ENCODE measurements at places on chromosomes 2 and 18.

- DNase-seq: no peak
Measured at GRCh38 chr2:23367760-23368159, 17.2 kb upstream of the KLHL29 start.

DNA sequence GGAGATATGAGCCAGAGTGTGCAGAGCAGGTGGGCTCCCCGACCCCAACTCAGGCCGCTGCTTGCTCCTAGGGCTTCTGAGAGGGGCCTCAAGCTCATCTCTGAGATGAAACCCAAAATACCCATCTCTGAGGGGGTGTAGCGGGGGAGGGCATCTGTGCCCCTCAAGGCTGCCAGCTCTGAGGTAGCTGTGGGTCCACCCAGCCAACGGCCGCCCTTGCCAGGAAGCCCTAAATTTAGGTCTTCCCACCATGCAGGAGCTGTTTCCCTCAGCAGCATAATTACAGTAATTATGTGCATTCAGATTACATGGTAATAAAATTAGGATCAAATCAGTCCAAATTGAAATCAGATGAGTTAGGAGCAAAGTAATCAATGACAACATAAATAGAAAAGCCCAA lies 97.8 kb upstream of the MCFD2 start:
- no peak for DNase-seq

GRCh38 chr18:76986406-76986805 lies 146.2 kb downstream of the MBP start:
- DNase-seq: no peak

GRCh38 chr18:34097312-34097711 lies 127.4 kb downstream of the NOL4 start:
- DNase-seq: no peak

- DNase-seq: no peak
Measured at GRCh38 chr2:1594373-1595171, 149.7 kb downstream of the PXDN start.

- no peak for DNase-seq
Measured at GRCh38 chr2:86044045-86044444, 61.6 kb downstream of the POLR1A start.

GRCh38 chr2:111057045-111057444 lies 63.7 kb upstream of the BCL2L11 start:
- no peak for DNase-seq

DNA sequence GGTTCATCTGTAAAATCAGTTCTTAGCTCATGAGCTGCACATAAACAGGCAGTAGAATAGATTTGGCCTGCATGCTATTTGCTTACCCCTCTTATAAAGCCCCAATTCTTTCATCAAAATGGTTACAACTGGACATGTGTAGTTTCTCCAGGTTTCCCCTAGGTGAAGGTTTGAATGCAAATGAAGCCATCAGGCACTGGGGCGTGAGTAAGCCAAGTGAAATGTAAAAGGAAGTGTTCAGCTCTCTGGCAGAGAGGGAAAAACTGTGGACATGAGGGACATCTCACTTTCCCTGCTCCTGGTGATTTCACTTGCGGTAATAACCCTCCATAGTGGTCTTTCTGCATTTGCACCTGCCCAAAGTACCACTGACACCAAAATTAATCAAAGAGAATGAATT lies 1402.3 kb upstream of the LRRTM1 start:
- DNase-seq: no peak

GRCh38 chr2:222969491-222969890 lies 82.5 kb upstream of the KCNE4 start:
- DNase-seq: no peak

DNA sequence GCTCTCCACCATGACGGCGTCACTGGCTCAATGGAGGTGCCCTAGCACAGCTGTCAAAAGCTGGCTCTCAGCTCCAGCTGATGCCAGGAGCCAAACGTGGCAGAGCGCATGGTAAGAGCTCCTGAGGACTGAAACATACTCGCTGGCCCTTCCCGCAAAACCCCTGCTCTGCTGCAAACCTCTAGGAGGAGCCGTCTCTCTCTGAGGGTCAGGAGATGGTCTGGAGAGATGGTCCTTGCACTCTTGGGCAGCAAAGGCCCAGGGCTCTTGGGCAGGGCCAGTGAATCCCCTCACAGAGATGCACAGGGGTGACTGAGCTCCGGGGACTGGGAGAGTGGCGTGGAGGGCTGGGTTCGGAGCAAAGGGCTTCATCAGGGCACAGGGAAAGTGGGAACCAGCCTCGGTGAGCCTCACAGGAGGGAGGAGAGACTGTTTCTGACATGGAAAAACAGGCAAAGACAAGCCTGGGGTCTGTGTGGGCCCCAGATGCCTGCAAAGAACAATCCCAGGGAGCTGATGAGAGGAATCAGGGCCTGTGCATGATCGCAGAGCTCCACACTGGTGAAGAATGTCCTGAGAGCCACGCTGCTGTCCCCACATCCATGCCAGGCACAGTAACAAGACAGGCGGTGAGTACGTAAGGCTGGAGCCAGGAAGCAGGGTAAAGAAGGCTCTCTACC lies 17.2 kb downstream of the SNORC start:
- no peak for DNase-seq

- DNase-seq: peak; percentile 90
Measured at GRCh38 chr2:74454654-74455511, at the start of gene INO80B. Gene INO80B (plus strand): TSS chr2:74455087. CDS start chr2:74455117, 30 bp downstream.

DNA sequence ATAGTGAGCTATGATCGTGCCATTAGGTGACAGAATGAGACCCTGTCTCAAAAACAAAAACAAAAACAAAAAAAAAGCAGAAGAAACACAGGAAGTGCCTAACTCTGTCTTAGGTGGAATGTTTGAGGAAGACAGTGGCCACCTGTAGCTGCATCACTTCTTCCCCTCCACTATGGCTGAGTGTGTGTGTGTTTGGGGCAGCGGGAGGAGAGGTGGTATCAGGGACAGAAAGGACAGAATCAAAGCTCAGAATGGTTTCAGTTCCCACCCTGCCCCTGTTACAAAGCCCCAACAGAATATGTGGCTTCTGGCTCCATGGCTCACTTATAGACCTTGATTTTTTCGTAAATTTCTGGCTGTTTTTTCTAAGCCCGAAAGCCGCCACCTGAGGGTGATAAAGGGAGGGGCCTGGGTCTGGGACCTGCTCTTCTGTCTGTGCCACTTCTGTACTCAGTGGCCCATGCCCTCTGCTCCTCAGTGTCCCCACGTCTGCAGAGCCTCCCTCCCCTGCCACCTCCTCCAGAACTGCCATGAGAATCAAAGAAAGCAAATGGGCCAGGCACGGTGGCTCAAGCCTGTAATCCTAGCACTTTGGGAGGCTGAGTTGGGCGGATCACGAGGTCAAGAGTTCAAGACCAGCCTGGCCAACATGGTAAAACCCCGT lies 27.4 kb downstream of the SERTAD2 start:
- DNase-seq: no peak

DNA sequence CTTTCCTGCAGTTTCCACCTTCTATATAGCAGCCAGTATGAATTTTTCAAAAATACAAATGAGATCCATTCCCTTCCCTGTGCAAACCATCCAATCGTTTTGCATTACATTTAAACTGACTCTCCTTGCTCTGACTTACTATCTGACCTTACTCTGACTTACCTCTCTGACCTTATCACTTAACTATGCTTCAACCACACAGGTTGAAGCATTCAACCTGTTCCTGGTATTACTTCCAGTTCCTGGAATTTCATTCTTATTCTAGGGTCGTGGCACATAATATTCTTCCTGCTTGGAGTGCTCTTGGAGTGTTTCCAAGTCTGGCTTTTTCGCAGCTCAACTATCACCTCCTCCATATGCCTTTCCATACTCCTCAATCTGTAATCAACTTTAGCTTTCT lies 850.6 kb upstream of the CHAC2 start:
- no peak for DNase-seq

DNA sequence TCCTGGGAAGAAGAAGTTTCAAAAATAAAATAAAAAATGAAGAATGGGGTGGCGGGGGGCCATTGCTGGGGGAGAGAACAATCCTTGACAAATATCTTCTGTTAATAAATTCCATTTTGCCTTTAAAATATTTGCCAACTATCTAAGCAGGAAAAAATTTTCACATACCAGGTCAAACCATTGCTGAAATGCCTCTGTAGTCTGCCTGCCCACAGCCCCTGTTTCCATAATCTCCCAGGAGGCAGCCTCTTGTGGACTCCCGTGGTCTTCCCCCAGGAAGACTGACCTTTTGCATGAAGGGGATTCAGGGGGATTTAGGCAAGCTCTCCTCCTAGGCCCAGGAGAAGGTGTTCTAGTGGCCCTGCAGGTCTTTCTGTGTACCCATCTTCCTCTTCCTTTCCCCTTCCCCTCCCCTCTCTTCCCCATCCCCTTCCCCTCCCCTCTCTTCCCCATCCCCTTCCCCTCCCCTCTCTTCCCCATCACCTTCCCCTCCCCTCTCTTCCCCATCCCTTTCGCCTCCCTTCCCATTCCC lies 61.0 kb downstream of the RPL37A start:
- DNase-seq: no peak

DNA sequence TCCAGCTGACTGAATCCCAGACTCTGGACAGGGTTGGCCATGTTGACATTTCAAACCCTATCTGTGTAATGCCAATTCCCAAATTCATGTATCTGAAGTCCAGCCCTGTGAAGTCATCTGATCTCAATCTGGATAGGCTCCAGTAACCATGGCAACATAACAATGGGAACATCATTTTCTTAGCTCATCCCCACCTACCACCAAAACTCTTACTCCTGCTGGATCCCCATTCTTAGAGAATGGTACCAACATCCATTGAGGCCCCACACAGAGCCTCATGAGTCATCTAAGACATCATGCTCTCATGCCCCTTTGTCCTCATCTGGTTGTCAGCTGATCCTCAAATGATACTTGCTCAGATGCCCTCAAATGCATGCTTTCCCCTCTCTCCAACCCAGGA lies 58.9 kb upstream of the TEX51 start:
- DNase-seq: no peak

DNA sequence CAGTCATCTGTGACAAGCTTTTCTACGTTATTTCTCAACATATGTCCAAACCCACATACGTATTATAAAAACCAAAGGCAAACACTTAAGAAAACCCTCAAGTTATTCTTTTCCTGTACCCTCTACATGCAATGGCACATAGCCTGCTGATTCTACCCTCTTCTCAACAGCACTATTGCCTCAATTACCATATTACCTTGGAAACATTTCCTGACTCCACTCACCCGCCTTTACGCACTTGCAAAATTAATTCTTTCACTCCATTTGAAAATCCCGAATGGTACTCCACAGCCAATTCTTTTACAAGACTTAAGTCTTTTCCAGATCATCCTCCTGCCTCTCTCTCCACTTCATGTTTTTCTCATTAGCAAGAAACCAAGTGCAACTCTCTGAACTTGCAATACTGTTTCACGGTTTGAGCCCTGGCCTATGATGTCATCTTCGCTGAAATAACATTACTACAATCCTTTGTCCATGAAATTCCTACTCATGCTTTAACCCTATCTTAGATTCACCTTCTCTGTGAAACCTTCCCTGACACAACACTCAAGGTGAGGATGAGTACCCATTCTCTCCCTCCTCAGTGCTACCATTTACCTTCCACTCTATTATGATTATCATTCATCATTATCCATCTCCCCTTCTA lies 29.0 kb downstream of the SESTD1 start:
- DNase-seq: no peak

- DNase-seq: no peak
Measured at GRCh38 chr2:106025796-106026195, 168.3 kb downstream of the UXS1 start.

- DNase-seq: no peak
Measured at GRCh38 chr2:166410828-166411472, 35.2 kb upstream of the SCN9A start.

GRCh38 chr2:37705191-37705590 lies 33.7 kb upstream of the CDC42EP3 start:
- no peak for DNase-seq

DNA sequence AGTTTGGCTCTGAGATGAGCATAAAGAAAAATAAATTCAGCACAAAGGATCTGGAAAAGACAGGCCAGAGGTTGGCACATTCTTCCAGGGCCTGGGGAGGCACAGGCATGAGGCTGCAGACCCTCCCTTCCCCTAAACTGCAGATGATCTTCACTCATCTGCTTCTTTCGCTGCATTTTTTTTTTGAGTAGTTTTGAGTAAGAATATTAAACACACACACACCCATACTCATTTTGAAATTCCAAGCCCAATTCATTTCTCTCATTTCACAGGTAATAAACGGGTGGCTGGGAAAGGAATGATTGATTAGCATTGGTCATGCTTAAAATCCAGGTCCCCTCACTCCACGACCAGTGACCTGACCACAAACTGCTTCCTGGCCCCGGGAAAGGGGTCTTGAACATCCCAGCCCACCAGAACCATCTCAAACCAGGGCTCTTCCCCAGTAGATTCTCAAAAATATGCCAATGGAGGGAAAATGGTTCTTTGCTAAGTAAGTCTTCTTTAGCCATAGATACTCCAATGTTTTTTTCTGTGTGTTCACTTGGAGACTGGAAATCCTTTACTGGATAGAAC lies 219.6 kb downstream of the ANAPC1 start:
- no peak for DNase-seq

- no peak for DNase-seq
Measured at GRCh38 chr18:76679945-76680344, 142.4 kb upstream of the ZNF236 start.

- no peak for DNase-seq
Measured at GRCh38 chr2:10422251-10422650, 25.9 kb downstream of the ODC1 start.

DNA sequence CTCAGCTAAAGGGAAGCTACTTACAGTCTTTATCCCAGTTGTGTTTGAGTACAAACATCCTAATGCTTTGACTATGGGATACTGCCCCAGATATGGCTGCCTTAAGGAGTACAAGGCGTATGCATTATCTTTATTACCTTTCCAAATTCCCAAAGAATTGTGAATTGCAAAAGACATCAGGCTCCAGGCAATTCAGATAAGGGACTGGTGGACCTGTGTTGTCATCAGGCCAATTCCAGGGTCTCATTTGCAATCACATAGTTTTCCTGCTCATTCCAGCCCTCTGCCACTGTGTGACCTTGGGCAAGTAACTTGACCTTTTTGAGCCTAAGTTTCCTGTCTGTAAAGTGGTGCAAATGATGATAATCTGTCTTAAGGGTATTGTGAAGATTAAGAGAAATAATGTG lies 137.5 kb downstream of the FMNL2 start:
- no peak for DNase-seq

GRCh38 chr2:95344215-95344583 lies 47.1 kb downstream of the KCNIP3 start:
- DNase-seq: no peak

DNA sequence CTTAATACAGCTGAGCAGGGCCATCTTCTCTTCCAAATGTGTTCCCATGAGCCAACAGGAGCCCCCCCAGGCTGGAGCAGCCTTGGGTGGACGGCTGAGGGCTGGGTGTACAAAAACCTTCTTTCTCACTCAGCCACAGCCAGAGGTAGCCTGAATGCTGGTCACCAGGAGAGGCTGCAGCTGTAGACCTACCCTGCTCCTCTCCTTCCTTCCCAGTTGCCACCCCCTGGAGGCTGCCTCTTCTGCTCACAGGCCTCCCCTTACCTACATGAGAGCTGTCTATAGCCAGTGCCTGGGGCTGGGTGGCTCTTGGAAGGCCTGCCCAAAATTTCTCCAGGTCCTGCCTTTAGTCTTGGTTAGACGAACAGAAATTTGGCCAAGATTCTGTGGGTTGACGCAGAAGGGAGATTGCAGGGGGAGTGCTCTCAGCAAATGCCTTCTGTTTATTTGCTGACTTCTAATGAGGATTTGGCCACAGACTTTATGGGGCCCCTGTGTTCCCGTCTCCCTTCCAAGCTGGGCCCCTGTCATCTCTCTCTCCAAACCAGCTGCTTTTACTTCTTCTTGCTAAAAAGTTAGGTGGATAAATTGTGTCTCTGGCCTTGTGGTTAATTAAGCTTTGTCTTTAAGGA lies 18.3 kb downstream of the CELF4 start:
- DNase-seq: no peak

- peak; percentile 21 for DNase-seq
Measured at GRCh38 chr18:68847219-68847837, 49.4 kb downstream of the CCDC102B start.

All from NCI-H2081 treated with DMSO at 0.1 percent for 48 hours (cell line).